Stimulated activated CD8-positive, alpha-beta memory T cell treated with anti-CD3 and anti-CD28 coated beads, Interleukin-4, amount 100 ng/mL, for 24 hours (primary cell): ENCODE measurements at places on chromosomes 1 and 21.

GRCh38 chr1:6779089-6779805 lies 6.0 kb upstream of the CAMTA1 start:
- DNase-seq, result no peak

DNA sequence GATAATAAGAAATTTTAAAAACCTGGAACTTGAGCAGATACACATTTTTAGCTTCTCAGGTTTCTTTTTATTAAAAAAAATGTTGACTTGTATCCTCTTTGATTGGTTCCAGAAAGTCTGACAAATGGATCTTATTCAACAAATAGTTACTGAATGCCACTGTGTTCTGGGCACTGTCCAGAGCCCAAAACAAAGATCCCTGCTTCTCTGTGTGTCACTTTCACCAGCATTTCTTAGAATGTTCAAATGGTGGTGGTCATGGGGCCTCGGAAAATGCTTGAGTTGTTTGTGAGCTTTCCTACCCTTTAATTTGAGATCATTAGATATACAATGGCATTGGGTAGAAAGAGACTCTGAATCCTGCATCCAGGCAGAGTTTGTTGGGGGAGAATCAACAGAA lies 19.9 kb downstream of the ACTN2 start:
- no peak for DNase-seq

DNA sequence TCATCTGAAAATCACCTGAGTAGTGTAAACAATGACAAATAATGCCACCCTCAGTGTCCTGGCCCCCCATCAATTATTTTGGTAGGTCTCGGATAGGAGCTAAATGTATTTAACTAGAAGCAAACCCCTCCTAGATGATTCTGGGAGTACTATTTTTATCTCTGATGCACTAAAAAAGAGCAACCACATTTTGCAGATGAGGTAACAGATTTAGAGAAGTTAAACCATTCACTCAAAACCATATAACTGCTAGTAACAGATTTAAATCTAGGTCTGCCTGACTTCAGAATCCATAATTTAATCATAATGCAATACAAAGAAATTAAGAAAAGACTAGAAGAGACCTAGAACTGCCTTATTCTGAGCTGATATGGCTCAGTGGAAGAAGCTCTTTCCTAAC lies 17.3 kb upstream of the PTCH2 start:
- no peak for DNase-seq

DNA sequence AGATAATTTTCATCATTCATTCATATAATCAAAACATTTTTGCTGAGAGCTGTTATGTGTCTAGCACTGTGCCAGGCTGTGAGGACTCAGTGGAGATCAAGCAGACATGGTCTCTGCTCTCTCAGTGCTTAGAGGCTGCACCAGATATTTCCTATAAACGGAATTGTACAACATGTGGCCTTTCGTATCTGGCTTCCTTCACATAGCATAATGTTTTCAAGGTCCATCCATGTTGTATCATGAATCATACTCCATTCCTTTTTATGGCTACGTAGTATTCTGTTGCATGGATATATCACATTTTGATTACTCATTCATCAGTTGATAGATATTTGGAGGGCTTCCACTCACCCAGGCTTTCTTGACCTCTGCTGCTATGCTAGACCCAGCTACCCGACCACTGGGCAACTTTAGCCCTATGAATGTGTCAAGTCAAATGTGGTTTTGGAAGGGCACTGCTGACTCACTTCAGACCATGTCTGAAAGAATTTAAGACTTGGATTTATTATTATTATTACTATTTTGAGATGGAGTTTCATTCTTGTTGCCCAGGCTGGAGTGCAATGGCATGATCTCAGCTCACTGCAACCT lies 18.5 kb downstream of the NCF2 start:
- DNase-seq, result no peak

- DNase-seq, result no peak
Measured at GRCh38 chr1:117646956-117647355, 41.1 kb downstream of the TENT5C start.

DNA sequence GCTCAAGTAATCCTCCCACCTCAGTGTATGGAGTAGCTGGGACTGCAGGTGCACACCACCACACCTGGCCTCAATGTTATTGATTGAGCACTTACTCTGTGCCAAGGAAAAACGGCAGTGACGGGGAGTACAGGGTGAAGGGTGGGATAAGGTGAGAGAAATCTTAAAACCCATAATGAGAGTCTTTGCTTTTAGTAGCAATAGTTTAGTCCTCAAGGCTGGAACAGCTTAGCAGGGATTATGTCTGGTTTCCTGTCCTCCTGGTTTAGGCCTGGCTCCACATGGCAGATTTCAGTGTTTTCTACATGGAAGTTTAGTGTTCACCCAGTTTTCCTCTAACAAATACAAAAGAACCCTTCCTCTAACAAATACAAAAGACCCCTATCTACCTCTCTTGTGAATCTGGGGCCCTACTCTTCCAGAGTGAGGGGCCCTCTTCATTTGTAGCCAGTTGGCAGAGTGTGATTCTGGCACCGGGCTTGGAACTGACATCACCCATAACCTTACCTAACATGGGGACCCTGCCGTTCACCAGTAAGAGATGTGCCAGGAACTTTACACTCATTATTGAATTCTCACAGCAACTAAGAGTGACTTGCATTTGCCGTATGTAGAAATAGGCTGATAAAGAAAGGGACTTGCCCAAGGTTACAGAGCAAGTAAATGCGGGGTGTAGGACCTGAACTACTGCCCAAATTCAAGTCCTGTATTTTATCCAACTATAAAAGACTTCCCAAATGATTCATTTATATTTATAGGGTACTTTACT lies 6.9 kb downstream of the ZNF691 start:
- no peak for DNase-seq

GRCh38 chr1:25725482-25725881 lies 74.5 kb upstream of the SELENON start:
- DNase-seq, result no peak

GRCh38 chr1:239432255-239432654 lies 45.9 kb downstream of the CHRM3 start:
- DNase-seq, result no peak

- DNase-seq, result no peak
Measured at GRCh38 chr1:82388679-82389078, 587.9 kb downstream of the ADGRL2 start.

- no peak for DNase-seq
Measured at GRCh38 chr1:75720820-75721219, 3.7 kb upstream of the ACADM start.

GRCh38 chr1:43968348-43968948 lies 1.4 kb upstream of the DPH2 start:
- no peak for DNase-seq

GRCh38 chr1:64511044-64511443 lies 41.1 kb downstream of the CACHD1 start:
- DNase-seq, result no peak

DNA sequence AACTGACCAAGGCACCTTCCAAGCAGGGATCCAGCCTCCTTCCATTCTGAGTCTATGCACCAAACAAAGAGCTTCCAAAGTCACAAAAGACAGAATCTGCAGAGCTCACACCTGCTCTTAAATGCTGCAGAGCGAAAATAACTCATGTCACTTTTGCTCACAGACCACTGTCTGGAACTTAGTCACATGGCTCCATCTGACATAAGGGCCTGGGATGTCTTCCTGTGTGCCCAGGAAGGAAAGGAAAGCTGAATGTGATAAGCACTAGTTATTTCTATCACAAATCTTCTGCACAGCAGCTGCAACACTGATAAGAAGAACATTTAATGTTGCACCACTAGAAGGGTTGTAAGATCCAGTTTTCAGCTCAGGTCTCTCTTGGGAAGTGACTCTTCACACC lies 39.5 kb upstream of the SGIP1 start:
- no peak for DNase-seq

DNA sequence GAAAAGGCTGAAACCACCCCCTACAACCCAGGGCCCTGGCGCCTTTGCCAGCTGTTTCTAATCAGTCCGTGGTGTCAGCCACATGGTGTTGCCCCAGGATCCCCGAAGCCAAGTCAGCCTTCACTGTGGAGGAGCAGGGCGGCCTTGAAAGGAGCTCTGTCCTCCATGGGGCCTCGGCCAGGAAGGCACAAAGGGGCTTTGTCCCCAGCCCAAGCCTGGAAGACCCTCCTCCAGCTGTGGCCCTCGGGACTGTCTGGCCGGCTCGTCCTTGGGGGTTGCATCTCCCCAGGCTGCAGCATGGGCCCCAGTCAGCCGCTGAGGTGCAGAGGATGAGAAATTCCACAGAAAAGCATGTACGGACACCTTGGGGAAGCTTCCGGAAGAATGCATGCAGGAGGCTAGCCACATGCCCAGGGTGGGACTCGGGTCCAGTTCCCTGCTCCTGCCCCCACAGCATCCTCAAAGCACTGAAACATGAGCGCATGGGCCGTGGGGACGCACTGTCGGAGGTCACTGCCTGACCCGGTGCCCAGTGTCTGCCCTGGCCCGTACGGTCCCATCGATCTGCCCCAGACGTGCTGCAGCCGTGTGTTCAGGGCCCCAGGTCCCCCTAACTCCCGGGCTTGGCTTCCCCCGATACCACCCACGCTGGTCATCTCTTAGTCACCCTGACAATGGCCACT lies 38.6 kb upstream of the POFUT2 start:
- DNase-seq, result no peak

DNA sequence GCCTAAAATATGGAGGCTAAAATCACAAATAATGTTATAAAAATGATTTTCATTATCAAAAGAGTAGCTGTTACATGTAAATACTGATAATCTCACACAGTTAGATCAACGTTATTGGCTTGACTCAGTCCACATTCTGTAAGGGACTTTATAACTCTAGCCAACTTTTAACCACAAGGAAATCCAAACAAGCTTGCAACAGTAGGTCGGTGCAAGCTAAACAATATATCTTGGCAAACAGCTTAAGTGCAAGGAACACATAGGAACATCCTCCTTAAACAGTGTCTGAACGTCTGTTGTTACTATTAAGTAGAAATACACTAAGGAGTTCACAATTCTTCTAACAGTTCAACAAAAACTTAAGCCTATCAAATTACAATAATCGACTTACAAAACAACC lies 126.7 kb downstream of the EIF4G3 start:
- DNase-seq, result no peak

DNA sequence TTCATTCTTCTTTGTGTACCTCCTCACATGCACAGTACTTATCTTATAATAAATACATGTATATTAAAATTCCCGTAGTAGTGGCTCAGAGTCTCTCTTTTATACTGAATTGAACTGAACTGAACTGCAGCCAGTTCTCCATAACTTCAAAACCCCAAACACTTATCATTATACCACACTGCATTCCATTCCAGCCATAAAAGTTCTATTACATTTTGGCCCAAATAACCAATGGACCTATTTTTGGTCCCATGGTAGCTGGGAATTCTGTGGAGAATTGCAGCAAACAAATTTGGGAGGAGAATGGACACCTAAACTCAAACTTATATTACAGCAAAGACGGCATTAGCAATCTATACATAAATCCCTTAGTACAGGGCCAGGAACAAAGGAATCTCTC lies 86.6 kb upstream of the C1orf87 start:
- DNase-seq, result no peak

GRCh38 chr21:41648591-41649031 lies 118.2 kb downstream of the RIPK4 start:
- DNase-seq, result no peak

DNA sequence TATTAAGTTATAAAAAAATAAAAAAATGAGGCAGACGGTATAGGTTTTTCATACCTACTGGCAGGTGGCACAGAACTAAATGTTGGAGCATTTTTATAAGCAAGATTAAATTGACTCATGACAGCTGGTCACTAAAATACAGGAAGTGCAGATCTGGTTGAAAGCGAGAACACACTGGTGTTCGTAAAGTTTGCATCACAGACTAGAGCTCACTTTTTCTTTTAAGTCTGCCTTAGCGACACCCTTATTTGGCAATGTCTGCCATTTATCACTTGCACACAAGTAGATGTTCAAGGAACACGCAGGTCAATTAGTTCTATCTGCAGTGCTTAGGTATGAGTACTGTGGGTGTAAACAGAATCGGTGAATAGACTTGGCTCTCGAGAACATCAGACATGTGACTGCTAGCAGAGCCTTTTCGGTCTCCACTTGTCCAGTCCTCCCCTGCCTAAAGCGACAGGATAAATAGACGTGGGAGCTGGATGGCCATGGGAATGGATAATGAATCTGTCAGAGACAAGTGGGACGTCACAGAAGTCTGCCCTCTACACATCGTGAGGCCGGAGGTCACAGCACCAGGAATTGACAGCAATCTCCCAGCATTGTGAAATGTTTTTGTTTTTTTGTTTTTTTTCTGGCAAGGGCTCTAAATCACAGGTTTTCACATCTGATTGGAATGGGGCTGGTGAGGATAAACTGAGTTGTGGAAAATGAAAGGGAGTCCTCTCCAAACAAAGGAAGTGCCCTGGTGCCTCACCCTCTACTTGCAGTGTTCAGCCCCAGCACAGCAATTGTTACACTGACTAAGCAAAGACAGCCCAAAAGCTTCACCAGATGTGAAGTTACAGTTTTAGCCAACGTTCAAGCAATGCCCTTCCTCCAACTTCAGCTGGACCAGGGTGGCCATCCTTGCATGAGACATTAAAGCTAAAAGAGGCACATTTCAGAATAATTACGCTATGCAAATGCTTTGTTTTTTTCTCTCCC lies 248.9 kb downstream of the NTNG1 start:
- DNase-seq, result no peak

- no peak for DNase-seq
Measured at GRCh38 chr1:25504706-25505595, 38.5 kb upstream of the LDLRAP1 start.

- DNase-seq, result no peak
Measured at GRCh38 chr1:232634096-232634495, 4.2 kb upstream of the SIPA1L2 start.

DNA sequence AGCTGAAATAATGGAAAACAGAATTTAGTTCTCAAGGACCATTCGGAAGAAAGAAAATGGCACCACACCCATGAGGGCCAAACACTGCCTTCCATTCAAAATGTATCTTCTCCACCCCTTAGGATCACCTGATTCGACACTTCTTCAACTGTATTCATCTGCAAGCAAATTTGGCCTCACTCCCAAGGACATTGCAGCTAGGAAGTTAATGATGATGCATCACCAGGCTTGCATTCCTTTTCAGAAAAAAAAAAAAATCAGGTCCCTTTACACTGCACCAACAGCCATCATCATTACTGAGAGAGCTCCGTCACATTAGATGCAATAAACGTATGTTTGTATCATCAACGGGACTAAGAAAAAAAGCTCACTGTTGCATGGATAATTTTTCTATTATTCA lies 368.3 kb downstream of the PCP4 start:
- no peak for DNase-seq

DNA sequence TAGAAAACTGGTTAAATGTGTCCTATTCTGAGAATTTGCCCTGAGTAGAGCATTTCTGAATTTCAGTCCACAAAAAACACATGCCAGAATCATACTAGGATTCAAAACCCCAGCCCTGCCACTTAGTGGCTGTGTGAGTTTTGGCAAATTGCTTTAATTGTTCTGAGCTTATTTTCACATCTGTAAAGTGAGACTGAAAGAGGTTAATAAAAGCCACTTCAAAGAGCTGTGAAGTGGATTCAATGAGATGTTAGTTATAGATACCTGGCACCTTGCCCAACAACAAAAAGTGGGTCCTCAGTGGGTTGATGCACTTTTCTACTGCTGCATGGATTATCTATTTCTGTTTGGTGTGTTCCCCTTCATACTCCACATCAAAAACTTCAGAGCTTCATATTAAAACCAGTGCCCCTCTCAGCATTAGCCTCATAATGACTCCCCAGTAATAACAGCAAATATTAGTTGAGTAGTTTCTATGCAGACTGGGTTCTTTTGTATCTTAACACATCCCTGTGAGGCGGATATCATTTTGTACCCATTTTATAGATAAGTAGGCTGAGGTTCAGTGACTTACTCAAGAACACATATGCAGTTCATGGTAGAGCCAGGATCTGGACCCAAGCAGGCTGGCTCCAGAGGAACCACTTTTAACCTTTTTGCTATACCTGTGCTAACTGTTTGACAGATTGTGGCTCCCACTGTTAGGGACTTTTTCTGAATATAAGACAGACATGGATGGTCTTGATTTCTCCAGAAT lies 14.2 kb upstream of the ADORA3 start:
- no peak for DNase-seq
